Activated T-helper 1 cell treated with anti-CD3 and anti-CD28 coated beads, Interleukin-2, amount 50 U/mL, for 16 hours (primary cell): ENCODE measurements at places on chromosomes 1 and 21.

DNA sequence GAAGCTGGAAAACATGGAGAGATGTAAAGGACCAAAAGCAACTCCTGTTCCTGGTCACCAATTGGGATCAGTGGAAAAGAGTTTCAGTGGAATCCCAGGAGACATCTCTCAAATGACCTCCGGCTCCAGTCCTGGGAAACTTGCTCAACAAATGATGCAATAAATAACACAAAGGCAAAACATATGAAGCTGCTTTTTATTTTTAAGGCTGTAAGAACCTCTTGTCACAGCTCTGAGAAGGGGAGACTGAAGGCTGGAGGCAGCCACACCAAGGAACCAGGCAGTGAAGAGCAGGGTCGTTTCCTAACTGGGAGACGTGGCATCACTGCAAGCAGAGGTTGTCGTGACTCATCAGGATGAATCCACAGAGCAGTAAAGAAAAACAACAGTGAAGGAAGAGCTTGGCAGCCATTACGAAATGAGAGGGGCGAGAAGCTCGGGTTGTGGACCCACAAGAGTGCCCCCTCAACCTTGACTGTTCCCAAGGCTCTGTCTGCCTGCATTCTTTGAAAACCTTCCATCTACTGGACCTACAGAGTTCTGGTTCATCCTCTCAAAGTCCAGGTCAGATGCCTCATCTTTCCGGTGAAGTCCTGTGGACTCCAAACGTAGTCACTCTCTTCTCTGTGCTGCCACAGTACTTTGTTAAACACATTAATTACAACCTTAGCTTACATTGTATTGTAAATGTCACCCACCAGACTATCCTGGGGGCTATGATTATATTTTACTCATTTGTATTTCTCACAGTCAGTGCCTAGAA lies 32.1 kb downstream of the JAK1 start:
- DNase-seq, result no peak

GRCh38 chr1:227942716-227943261 lies 4.9 kb downstream of the WNT9A start:
- DNase-seq, result no peak

- no peak for DNase-seq
These were observed 3.9 kb downstream of the MTR start for GRCh38 chr1:236799001-236799400.

DNA sequence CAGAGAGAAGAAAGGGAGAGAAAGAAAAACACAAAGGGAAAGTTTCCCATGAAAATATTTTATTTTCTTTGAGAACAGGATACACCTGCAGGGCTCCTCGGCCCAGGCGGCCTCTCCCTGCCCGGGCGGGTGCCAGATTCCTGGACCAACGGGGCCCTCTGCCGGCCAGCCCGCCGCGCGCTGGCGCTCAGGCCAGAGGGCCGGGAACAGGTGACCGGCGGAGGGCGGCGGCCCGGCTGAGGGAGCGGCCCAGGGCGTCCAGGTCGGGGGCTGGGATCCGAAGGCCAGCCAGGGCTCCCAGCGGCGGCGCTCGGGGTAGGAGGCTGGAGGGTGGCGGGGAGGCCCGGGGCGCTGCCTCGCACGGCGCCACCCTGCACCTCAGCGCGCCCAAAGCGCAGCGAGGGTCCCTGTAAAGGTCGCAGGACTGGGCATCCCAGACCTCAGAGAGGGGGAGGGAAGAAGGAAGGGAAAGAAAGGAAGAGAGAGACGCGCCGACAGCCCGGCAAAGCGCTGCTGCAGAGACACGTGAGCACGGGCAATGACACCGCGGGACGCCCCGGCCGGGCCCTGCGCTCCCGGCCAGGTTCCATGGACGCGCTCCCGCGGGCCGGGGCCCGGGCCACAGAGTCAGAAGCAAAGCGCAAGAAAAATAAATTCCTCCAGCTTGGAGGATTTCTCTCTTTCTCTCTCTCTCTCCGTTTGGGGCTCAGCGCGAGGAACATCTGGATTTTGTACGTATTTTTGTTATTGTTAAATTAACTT lies 927 bp downstream of the WNT9A start:
- no peak for DNase-seq

GRCh38 chr1:213389061-213389581 lies 338.1 kb downstream of the RPS6KC1 start:
- DNase-seq, result no peak
